ENCODE measurements at places on chromosomes 5 and 9. TPM values are rescaled to one million over a fixed set of nuclear protein-coding genes. Genes with fewer than 3 reads are reported as not detected.

The MEF2C gene
- 33.4 TPM for total RNA-seq

DNA sequence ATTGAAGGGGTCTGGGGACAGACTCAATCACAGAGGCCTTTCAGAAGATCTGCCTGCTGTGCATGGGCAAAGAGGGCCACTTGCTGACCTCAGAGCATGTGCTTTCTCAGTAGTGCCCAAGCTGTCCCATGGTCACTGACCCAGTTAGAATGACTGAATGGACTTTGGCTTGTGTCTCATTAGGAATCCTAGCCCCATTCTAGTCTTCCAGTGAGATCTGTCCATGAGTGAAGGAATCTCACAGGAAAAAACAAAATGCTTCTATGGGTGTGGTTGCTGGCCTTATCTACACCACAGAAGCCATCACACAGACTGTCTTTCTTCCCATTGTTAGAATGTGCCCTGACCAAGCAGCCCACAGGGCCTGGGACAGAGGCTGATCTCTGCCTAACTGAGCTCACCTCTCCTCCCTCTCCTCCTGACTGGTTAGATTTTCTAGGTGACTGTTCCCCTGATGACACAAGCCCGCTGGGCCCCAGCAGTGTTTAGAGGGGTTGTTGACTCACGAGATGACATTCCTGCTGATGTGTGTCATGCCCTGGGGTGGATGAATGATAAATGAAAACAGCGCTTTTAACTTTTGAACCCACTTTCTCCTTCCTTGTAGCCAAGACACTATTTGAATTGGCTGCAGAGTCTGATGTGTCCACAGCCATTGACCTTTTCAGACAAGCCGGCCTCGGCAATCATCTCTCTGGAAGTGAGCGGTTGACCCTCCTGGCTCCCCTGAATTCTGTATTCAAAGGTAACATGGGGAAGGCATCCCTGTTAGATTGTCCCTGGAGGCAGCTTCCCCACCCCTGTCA, 24.8 kb downstream of the TGFBI start:
- peak; percentile 80 for ATAC-seq

- no peak for ATAC-seq
These were observed 17.0 kb upstream of the SELENOP start for GRCh38 chr5:42828671-42829070.

The TSSK1B gene
- 0.46 TPM for total RNA-seq

The IFNB1 gene
- total RNA-seq = not detected

The PIP5K1B gene
- 0.18 TPM for total RNA-seq

The ZFP37 gene
- total RNA-seq = 4.0 TPM

All from motor neuron (in vitro differentiated cells).